ENCODE measurements at places on chromosomes 13 and 19.

DNA sequence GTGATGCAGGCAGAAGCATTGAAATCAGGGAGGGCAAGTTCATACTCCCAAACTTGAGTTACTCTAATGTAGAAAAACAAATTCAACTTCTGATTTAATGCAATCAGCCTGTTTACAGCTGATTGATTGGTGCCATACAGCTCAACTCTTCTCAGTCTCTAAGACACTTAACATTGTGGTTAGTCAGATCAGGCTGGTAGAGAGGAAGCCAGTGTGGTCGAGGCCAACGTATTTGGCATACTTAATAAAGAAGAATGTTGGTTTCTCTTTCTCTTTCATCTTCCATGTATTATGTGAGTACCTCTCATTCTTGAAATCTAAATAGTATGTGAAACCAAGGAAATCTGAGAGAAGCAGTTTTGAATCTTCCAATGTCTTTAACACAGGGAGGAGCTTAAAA, 255.0 kb upstream of the SLITRK1 start:
- no peak for DNase-seq

- no peak for DNase-seq
Measured at GRCh38 chr13:34124666-34125306, 306.8 kb downstream of the RFC3 start.

- DNase-seq, result no peak
Measured at GRCh38 chr19:4774136-4774535, 17.4 kb upstream of the FEM1A start.

DNA sequence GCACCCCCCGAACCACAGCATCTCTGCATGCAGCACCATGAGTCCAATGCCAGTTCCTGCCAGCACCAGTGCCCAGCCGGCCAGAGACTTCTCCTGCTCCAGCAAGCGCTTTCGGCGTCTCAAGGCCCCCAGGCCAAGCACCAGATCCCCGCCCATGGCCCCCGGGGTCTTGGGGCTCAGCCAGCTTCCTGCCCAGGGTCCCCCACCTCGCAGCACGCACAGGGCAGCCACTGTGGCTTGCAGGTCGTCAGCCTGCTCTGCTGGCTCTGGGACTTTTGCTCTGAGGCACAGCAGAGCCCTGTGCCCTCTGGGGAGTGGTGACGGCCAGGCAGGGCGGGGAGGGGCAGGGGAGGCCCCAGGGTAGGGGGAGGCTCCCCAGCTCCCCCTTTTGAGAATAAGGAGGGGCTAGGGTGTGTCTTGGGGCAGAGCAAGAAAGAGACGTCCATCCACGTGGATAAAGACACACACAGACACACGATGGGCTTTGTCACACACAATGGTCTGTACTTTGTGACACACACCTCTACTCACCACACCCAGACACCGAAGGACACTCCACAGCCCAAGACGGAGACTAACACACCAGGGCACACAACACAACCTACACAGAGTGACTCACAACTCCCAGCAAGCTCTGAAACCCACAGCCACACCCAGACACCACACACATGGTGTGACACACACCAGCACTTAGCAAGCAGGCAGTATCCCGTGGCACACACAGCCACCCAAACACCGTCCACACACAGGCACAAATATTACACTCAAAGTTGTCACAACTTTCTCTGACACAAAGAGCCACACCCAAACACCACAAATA, at the start of gene KCNN4:
TSS of gene KCNN4 (minus strand) at position 268 of the 820 bp plus-strand sequence. CDS start at position 156, 112 bp downstream.
- DNase-seq, result no peak

DNA sequence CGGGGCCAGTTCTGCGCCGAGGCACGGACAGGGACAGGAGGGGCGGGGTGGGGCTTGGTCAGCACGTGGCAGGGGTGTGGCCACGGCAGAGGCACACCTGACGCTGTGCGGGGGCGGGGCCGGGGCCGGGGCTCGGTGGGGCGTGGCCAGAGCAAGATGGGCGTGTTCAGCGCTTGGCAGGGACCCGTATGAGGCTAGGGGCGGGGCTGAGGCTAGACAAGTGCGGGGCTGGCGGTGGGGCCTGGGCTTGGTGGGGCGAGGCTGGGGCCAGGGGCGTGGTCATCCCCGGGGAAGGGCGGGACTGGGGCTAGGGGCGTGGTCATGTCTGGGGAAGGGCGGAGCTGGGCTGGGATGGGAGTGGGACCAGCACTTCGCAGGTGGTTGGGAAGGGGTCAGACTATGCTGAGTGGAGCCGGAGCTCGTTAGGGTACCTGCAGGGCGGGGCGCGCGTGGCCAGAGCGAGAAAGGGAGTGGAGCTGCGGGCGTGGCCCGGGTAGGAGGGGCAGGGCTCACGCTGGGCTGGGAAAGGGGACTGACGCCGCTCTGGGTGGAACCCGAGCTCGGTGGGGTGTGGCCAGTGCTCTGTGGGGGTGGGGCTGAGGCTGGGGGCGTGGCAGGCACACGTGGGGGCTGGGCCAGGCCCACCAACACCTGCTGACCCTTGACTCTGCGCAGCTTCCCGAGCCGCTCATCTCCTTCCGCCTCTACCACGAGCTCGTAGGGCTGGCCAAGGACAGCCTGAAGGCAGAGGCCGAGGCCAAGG, 12.8 kb downstream of the POLR2E start:
- peak; percentile 58 for DNase-seq

DNA sequence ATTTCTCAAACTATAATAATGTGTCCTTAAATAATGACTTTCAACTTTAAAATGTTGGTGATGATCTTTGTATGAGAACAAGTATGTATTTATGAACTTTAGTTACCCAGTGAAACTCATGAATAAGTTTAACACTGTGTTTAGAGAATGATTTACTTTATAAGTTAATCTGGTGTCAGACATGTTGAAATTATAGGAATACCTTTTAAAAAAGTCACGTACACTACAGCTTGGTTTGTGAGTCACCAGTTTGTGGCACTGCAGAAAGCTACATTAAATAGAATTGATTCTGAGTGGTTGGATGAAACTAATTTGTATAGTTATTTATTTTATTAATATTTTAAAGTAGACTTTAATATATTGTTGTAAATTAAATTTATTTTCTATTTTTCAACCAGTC, 1366.2 kb upstream of the PCDH20 start:
- DNase-seq, result no peak

- no peak for DNase-seq
Measured at GRCh38 chr13:99269627-99270241, 11.6 kb upstream of the GPR18 start.

DNA sequence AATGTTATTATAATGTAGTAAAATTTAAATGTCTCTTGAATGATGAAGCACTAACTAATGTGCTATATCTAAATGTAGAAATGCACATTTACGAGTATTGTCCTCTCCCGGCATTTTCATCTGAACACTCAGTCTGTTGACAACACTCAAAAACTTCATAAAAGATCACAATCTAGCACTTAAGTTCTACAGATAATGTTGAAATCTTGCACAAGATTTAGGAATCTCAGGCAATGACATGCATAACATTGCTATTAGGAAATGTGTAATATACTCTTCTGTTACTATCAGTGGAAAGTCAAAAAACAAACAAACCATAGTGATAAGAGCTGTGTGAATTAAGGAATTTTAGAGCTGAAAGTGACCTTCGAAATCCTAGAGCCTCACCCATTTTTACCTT, 37.5 kb upstream of the XPO4 start:
- no peak for DNase-seq

GRCh38 chr19:12092956-12093355, 28.4 kb downstream of the ZNF844 start:
- DNase-seq, result no peak

DNA sequence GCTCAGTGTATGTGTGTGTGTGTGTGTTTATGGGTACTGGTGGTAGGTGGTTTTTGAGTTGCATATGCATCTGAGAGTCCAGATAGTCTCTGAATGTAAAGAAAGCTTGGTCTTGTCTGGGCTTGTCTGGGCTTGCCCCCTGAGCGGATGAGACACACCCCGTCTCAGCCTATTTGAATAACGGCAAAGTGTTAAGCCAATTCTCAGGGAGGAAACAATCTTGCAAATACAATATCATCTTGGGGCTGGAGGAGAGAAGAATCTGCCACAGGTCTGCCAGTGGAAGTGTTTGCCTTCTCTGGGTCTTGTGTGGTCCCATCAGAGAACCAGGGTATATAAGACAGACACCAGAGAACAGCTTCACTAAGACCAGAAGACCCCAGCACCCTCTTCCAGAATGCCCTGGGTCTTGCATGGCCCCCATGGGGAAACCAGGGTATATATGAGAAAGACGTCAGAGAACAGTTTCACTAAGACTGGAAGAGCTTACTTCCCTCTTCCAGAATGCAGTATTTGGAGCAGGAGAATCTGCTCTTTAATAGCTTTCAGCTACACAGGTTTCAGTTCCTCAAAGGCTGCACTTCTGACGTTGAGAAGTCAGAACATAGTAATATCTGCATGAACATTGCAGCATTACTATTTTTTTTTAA, 13.3 kb downstream of the CD70 start:
- no peak for DNase-seq

- no peak for DNase-seq
Measured at GRCh38 chr19:15838351-15838750, 22.9 kb upstream of the OR10H1 start.

Data from endothelial cell (in vitro differentiated cells).